ENCODE measurements at places on chromosomes 2 and 18.

DNA sequence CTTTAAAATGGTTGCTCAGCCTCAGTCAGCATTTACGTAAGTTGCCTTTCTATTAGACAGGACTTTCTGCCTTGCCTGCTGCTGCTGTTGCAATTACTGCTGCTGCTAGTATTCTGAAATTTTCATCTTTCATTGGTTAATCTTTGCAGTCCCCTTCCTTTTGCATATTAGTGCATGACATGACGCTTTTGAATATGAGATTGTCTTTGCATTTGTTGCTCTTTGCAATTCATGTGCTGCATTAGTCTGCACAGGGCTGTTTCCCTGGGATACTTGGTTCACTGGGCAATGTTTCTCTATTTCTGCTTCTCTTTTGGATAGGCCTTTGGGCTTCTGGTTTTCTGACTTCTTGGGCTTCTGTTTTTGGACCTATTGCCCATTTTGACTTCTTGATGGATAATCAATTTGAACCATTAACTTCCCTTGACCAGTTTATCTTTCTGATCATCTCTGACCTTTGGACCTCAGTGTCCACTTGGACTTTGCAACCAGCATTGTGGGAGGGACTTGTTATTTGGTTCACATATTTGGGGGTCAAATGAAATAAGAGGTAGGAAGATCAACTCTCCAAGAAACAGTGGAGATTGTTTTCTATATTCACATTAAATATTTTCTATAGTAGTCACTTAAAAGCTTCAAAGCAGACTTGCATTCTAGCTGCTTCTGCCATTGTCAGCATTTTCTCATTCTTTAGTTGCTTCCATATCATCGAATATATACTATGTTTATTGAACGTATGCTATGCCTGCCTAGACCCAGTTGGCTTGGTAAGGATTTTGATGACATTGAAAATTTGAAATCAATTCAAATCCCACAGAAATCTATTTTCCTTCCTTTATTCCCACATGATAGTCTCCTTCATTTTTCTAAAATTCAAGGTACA lies 12.5 kb upstream of the BUB1 start:
- DNase-seq = no peak

DNA sequence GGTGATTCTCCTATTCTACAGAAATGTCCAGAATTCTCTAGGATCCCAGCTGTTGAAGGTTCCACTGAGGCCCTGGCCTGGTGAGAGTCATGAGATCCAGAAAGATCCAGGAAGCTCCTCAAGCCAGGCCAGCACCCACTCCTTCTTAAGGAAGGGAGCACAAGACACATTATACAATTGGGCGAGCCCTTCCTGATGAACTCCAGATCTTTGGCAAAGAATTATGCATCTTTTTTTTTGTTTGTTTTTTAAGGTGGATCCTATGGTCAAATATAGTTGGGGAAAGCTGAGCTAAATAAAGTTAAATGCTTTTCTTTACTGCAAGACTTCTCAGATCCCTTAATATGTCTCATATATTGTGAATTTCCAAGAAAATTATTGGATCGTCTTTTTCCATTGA lies 37.0 kb upstream of the LOXHD1 start:
- DNase-seq = no peak

GRCh38 chr2:152790883-152791282 lies 72.5 kb downstream of the ARL6IP6 start:
- DNase-seq = no peak

DNA sequence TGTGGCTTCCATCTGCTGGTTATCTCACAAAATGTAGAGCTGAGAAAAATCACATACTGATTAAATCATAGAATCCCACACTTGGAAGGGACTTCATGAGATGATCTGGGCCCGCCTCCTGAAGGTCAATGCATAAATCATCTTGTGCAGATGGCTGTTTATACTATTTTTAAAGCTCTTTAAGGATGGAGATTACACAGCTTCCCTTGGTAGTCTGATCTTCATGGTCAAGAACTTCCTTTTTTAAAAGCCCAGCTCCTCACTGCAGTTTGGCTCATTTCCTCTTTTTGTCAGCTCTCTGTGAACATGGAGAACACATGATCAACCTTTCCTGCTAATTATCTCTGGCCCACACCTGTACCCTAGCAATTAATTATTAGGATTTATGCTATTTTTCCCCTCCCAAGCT lies 25.9 kb downstream of the GCG start:
- DNase-seq = no peak

GRCh38 chr2:84881581-84882413 lies 913 bp upstream of the TRABD2A start:
- peak; percentile 91 for DNase-seq

DNA sequence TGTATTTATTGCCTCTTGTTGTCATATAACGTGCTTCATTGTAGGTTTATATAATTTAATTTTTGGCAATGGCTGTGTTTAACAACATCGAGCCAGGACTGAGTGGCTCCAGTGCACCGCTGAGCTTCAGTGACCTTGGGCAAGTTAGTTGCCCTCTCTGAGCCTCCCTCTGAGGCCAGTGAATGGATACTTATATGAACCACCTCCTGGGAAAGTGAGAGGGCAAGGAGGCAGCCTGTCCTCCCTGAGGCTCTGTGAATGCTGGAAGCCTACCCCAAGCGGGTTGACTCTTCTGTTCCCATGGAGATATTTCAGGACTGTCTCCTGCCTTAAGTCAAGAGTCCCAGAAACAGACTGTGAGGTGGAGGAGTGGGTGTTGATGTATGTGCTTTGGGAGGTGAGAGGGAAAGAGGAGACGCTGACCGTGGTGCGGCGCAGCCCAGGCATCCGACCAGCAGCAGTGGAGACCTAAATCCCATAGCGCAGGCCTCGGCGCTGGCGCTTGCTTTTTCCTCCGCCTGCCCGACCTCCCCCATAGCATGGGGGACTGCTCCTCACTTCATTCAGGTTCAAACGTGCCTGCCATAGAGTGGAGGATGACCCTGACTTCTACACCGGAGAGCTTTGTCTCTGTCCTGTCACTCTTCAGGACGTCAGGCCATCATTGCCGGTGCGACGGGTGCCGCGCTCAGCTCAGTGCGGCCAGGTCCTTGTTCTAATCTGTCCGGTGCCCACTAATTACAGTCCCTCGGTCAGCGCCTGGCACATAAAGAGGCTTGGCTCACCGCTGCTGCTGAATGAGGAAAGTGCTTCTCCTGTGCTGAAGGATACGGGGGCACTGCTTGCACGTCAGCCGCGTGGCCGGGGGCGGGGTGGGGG lies 167.3 kb upstream of the HS6ST1 start:
- no peak for DNase-seq

- no peak for DNase-seq
These were observed 18.8 kb upstream of the SUCLG1 start for GRCh38 chr2:84477886-84478285.

DNA sequence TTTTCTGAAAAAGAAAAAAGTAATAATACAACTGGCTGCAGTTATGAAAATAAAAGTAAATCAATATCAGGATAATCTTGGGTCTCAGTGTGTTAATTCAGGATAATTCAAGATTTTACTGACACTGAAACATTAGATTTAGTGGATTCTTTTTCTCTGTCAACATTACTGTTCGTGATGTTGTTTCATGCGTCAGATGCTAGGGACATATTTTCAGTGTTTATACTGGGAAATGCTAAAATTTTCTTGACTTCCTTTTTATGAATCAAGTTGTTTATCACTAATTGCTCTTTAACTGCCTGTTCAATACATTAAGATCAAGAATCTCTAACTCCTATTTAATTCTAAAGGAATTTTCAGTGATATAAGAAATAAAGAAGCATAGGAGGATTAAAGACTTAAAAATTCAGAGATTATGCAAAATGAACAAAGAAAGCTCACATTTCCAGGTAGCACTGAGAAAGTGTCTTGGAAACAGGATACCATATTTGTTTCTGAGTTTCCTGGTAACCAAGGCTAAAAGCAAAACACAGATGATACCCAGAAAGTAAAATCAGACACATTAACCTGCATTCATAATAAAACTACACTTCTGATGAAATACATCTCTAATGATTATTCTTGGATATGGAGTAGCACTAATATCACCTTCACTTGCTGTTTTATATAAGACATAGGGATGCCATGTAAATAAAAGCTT lies 174.0 kb downstream of the ARL4C start:
- peak; percentile 72 for DNase-seq

GRCh38 chr2:206011018-206011614 lies 74.9 kb downstream of the INO80D start:
- no peak for DNase-seq

DNA sequence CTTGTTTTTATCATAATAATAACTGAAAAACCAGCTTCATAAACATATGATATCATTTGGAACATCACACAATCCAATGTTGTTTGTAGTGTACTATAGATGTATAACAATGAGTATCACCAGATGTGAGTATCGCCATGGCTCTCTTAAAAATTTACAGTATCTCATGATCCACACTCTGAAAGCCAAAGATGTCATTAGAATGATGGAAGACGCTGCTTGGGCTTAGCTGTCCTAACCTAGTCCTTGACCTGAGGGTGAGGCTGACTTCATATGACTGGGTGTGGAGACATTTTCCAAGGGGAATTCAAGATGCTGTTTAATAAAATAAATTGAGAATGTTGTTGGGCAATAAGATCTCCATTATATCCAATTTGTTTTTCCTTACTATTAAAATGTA lies 242.6 kb downstream of the RIT2 start:
- no peak for DNase-seq

GRCh38 chr2:207805566-207806226 lies 36.0 kb upstream of the FZD5 start:
- no peak for DNase-seq

GRCh38 chr2:35989503-35989902 lies 366.1 kb upstream of the CRIM1 start:
- no peak for DNase-seq

- no peak for DNase-seq
These were observed 1879.4 kb upstream of the PIK3C3 start for GRCh38 chr18:40075616-40076015.

DNA sequence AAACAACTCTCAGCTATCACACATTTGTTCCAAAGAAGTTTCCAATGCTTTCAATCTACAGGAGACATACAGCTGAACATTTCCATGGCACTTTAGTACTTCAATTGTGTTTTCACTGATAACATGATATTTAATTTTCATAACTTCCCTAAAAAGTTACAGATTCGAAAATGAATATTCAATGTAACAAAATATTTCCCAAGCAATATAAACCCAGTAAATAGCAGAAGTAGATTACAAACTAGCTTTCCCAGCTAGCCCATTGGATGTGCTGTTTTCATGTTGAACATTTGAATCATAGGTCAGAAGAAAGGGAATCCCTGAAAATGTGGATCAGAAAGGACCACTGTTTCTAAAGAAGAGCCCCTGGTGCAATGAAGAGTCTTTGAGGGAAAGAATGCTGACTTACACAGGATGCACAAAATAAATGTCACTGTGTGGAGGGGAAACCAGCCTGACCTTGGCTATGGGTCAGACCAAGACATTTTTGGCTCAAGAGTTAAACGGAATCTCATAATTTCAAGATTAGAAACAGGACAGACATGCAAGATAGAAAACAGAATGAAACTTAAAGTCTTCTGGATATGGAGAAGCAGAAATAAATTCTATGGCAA lies 22.5 kb downstream of the CYTIP start:
- no peak for DNase-seq

- no peak for DNase-seq
These were observed 3.8 kb downstream of the DSG1 start for GRCh38 chr18:31321719-31322118.

DNA sequence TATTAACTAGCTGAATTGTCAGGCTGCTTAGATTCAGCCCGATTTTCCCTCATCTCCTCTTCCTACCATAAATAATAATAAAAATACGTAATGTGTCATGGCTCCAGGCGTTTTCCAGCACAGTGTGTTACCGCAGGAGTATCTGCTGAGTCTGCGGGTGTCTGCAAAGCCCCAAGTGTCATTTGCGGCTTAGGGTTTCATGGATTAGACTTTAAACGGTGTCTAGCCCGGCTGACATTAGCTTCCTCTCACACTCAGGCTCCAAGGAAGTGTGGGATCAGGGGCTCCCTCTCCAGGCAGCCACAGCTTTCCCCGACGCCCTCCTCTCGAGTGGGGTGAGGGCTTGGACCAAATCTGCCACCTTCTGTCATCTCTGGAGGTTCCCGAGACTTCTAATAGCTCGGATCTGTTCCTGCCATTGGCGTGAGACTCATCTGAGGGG lies 14.1 kb upstream of the HOXD1 start:
- DNase-seq = no peak

GRCh38 chr2:123262856-123263255 lies 762.2 kb upstream of the CNTNAP5 start:
- no peak for DNase-seq

DNA sequence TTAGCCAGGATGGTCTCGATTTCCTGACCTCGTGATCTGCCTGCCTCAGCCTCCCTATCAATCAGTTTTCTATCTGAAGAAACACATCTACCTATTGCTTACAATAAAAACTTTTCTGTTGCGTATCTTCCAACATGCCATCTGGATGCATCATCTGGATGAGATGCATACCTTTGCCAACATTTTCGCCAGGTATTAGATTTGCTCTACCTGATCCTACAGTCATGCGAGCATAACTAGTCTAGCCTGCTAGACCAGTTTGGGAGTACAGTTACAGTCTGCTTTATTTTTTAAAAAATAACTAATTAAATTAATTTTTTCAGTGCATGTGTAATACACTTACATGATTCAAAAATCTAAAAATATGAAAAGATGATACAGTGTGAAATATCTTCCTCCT lies 334.0 kb upstream of the MEX3C start:
- no peak for DNase-seq

GRCh38 chr2:100178864-100179263 lies 36.5 kb upstream of the AFF3 start:
- no peak for DNase-seq

DNA sequence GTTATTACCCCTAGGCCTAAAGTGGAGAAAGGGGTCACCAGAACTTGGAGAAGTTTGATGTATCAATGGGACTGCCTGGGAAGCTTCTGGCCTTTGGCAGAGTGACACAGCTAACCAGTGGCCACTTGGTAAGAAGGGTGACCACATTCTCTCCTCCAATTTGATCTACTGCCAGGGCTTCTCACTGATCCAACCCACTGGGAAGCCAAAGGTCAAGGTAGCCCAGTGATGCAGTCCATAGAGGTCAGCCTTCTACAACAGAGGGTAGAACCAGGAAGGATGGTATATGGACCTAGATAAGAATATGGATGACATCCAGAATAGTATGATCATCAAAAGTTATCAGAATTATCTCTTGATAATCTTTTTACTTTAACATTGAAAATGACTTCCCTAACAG lies 493.6 kb downstream of the NYAP2 start:
- no peak for DNase-seq

DNA sequence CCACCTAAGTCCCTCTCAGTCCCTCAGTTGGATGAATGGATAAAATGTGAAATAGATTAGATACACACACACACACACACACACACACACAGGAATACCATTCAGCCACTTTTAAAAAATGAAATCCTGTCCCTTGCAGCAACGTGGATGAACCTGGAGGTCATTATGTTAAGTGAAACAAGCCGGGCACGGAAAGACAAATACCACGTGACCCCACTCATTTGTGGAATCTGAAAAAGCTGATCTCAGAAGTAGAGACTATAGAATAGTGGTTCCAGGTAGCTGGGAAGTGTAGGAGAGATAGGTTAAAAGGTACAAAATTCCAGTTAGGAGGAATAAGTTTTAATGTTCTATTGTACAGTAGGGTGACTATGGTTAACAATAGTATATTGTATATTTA lies 31.0 kb downstream of the TTC32 start:
- no peak for DNase-seq
